ENCODE measurements at places on chromosomes 5 and 9. TPM values are rescaled to one million over a fixed set of nuclear protein-coding genes. Genes with fewer than 3 reads are reported as not detected.
A peak's percentile ranks its signal among the peaks of the same experiment; 100 is the strongest.

DNA sequence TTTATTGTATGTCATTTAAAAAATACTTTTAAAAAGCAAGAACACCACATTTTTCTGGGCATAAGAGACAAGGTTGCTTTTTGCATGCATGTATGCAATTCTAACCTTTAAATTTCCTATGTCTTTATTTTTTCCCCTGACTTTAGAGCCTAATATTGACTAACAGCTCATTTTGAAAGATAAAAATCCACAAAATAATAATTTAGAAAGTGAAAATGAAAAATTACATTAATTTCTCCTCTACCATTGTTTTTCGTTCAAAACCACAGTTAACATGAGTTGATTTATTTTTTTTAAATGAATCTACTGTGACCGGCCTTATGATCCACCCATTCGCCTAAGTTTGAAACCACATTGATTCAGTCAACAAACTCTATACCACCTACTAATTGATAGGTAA is 137.5 kb upstream of the CDKN2B start:
- DNase-seq = no peak

DNA sequence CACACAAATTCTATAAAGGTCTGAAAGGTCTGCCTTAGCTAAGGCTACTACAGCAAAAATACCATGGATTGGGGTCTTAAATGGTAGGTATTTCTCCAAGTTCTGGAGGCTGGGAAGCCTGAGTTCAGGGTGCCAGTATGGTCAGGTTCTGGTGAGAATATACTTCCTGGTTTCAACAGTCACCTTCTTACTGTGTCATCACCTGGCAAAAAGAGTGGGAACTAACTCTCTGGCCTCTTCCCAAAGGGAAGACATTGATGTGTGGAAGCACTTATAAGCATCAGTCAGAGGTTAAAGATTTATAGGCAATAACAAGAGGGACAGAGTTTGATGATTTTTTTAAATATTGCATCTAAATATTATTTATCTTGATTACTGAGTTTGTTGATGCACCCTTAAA is 53.0 kb downstream of the ZNF622 start:
- no peak for DNase-seq

DNA sequence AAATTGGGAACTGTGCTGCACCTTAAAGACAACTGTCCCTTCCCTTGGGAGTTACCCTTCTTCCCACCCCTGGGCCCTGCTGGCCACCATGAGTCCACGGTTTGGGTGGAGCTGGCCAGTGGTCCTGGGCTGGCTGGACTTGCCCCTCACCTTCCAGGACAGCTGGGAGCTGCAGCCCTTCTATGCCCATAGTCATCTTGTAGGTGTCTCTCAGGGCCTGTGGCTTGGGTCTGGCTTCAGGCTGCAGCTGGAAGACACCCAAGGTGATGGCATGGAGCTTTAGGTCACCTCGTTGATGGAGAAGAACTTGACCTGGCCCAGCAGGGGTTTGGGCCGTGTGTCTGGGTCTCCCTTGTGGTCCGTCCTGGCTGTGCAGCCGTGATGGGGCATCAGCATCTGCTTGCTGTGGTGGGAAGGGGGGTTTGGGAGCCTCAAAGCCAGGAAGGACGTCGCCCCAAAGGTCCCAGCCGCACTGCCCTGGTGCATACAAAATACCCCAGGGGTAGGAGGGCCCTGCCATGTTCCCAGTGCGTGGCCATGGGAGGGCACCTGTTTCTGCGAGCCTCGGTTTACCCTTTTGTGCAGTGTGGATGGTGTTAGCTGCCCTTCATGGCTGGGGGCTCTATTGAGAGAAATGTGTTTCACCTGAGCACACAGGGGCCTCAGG is 8.9 kb downstream of the WNK2 start:
- no peak for DNase-seq

DNA sequence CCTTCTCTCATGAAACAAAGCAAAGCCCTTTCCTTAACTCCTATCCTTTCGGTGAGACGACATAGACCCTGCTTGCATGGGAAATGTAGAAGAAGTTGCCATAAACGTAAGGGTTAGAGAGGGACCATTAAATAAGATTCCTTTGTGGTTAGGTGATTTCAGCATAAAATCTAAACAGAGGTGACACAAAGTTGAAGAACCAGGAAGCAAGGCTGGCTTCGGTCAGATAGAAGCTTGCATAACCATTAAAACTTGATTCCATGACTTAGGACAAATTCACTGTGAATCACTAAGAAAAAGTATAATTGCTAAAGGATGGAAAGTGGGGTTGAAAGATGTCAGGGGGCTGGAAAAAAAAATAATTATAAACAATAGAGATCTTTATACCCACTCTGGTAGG is 30.9 kb upstream of the ABLIM3 start:
- no peak for DNase-seq

DNA sequence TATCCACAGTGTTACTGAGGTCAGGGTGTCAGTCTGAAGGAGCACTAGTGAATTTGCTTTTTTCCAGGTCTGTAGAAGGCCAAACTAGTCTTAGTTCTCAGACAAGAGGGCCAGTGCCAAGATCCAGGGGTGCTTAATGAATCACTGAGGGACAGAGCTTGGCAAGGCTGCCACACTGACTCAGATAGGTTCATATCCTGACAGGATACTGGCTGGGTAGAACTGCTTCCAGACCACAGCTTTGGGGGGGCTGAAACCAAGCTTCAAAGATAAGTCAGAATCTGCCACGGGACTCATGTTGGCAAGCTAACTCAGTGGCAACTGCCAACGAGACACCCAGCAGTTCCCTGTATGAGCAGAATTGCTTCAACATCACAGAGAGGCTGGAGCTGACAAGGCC is 1125.4 kb downstream of the EFNA5 start:
- no peak for DNase-seq

GRCh38 chr5:4384649-4385048 is 755.5 kb upstream of the ADAMTS16 start:
- no peak for DNase-seq

DNA sequence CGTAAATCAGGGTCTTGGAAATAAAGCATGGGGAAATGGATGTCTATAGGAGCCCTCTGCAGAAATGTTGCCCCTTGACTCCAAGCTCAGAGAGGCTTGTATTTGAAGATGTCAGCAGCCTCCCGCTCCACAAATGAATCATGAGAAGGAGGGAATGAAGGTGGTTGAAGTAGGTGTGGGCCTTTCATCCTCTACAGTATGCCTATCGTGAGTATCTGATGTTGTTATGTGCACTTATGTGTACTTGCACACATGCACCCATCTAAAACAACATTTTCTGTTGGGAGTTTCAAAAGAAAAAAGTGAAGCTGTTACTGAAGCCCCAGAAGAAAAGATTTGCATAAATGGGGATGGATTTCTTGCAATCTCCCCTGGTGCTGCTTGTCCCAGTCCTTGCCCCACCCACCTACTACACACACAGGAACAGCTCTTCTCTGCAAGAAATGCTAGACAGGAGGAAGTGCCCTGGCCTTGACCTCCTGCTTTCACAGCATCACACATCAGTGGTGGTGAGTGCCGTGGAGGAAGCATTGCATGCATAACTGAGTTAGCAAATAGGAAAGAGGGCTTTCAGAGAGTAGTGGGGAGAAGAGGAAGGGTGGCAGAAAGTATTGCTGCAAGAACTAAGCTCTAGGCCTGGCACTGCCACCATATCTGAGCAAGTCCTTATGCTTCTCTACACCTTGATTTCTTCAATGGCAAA is 156.1 kb downstream of the SNX18 start:
- no peak for DNase-seq

GRCh38 chr9:68705531-68706362 is 707 bp downstream of the PIP5K1B start:
- DNase-seq = peak; percentile 31

- no peak for DNase-seq
These were observed 480.0 kb upstream of the PAPPA start for GRCh38 chr9:115673599-115673998.

GRCh38 chr5:113195251-113195650 is 218.7 kb downstream of the DCP2 start:
- DNase-seq = peak; percentile 66

DNA sequence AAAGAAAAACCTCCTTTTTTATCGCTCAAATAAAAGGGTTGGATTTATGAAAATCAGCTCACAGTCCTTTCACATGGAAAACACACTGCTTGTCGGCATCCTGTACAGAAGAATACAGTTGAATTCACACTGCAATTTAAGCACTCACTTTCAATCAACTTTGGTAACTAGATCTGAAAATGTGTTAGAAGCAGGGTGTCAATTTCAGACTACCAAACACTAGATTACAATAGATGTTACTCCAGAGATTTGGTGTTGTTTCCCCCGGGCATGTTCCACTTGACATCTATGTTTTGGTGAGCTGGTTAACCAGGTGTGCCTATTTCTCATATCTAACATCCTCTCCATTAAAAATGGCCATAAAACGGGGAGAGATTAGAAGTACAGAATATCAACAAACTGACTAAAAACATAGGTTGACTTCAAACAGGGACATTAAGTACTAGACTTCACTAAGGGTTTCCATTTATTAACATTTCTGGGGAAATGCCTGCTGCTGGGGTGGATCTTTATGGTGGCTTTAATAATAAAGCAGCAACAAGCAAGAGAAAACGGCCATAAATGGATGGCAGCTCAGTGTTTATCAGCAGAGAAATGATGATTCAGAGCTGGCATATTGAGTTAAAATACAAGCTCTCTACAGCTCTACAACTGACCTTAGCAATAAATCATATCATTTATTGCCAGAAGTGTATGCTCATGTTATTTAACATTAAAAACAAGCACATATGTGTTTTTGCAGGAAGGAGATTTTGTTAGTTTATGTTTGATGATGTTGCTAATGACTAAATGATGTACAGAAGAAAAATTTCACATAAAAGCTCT is 158.8 kb downstream of the SLF1 start:
- peak; percentile 27 for DNase-seq

DNA sequence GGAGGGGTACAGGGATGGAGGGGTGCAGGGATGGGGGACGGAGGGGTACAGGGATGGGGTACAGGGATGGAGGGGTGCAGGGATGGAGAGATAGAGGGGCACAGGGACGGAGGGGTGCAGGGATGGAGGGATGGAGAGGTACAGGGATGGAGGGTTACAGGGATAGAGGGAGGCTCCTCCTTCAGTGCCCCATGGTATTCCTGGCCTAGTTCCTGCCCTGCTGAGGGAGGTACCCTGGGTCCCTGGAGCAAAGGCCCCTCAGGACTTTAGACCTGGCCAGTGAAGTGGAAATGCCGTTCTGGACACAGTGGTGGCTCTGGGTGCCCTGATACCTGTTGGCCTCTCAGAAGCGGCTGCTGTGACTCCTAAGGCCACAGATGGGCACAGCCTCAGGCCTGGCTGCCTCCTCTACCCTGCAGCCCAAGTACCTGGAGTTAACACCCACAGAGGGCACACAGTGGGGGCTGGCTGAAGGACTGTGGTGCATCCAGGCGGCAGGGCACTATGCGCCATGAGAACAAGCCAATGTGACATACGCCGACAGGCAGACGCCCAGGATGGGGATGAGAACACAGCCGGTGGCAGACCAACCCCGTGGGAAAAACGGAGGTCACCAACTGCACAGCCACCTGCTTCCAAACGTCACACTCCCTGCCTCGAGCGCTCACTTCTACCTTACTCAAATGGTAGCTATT is 8.4 kb downstream of the PTGES2 start:
- no peak for DNase-seq

- no peak for DNase-seq
These were observed 133.1 kb downstream of the GABBR2 start for GRCh38 chr9:98575379-98576346.

GRCh38 chr5:73654171-73654811 is 28.3 kb downstream of the ARHGEF28 start:
- no peak for DNase-seq

DNA sequence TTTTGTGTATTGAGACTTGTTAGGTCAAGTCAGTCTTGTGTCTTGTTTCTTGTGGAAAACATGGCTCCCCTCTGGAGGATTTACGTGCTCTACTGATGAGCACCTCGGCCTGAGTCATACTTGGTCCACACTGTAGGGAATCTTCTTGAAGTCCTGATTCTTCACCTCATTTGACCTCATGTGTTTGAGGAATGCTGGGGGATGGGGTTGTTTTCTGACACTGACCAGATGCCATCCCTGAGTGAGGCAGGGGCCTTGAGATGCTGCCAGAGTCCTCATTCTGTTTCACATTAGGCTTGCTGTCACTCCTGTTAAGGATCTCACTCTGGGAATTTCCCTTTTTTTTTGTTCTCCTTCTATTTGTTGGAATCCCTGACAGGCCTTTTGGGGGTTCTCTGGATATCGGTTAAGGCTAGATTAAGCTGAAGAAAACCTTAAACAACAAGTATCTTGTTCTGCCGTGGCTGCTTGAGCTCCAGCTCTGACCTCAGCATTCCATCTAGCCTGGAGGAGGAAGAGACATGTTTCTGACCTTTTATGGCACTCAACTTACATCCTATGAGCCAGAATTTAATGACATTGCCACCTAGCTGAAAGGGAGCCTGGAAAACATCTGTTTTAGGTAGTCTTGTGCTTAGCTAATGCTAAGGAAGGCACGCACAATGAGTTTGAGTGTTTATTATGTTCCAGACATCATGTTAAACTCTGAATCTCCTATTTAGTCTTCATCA is 20.6 kb downstream of the TCOF1 start:
- DNase-seq = peak; percentile 66

Gene F12
- polyA plus RNA-seq = 3.8 TPM

Gene PCYOX1L
- 17.5 TPM for polyA plus RNA-seq

Gene CRHBP
- not detected for polyA plus RNA-seq

Gene ANKRD55
- polyA plus RNA-seq = not detected

Gene TAS2R1
- not detected for polyA plus RNA-seq

Gene TMEM174
- not detected for polyA plus RNA-seq
